ENCODE measurements at places on chromosomes 6 and 20.
A peak's percentile ranks its signal among the peaks of the same experiment; 100 is the strongest.

DNA sequence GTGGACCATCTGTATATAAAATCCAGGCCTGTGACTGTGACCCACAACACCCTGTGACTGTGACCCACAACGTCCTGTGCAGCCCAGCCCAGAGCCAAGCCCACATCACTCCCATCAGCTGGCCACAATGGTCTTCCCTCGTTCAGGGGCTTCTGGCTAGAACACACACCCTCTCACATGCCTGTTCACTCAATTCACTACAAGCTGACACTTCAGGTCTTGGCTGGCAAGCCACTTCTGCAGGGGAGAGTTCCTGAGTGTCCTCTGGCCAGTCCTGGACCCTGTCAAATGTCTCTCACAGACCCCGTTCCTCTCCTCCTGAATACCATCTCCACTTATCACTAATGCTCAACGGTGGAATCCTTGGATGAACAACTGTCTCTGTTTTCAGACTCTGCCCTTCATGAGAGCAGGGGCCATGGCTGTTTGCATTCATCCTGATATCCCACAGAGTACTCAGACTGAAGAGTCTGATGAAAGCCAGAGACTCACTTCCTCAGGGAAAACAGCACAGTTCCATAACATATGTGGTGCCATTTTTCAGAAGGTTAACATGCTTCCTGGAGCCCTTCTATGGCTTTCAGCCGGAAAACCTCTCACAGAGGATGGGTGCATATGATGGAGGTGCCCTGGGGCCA is 56.0 kb downstream of the MYH7B start:
- no peak for DNase-seq

GRCh38 chr6:70592391-70593117 is 25.8 kb downstream of the SDHAF4 start:
- DNase-seq = no peak

- DNase-seq = no peak
Observed at GRCh38 chr6:47456536-47456975, 21.0 kb upstream of the CD2AP start.

DNA sequence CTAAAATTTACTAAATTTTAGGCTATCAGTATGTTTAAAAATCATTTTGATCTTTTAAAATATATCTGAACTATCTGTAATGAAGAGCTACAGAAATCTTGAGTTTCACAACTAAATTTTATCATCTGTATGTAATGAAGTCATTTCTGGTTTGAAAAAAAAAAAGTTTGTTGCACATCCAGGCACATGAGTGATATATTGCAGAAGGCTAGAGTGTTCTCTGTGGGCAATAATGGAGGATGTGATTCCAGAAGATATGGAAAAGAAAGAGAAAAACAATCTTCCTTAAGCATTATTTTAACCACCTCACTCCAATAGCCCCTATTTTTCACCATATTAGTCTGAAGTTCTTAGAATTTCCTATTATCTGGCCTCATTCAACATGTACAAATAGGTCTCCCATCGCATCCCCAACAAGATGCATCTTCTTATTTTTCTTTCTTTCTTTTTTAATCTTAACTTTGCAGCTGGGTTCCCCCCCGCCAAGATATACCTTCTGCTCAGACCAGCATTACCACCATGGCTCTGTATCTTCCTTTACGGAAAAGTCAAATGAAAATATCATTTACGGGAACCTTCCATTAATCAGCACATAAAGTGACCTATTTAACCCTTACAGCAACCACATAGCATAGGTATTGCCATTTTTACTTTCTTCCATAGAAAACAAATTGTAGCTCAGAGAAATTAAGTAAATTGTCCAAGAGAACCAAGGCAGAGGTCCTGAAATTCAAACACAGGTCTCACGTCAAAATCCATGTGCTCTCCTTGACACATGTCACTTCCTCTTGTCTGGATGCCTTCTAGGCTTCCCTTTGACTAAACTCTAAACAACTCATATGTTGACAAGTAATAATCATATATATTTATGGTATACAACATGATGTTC is 116.9 kb downstream of the KIF13A start:
- DNase-seq = no peak

DNA sequence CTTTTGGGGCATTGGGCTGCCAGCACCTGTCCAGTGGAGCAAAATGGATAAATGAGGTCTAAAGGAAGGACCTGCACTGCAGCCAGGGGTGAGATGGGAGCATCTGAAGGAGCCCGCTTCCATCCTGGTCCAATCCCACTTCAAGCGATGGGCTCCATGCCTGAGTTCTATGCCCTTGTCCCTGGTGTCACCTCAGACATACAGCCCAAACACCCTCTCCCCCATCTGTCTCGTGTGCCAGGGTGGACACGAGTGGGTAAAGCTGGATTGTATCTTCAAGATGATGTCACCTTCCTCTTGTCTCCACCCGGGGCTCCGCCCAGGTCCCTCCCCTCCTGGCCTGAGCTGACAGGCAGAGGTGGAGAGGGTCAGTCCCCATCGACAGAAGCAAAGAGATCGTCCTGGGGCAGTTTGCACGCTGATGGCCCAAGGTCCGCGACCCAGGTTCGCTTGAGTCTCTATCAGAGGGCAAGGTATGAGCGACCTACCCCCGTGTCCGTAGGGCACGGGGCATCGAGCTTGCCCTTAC is 544 bp downstream of the SMIM29 start:
- peak; percentile 59 for DNase-seq

DNA sequence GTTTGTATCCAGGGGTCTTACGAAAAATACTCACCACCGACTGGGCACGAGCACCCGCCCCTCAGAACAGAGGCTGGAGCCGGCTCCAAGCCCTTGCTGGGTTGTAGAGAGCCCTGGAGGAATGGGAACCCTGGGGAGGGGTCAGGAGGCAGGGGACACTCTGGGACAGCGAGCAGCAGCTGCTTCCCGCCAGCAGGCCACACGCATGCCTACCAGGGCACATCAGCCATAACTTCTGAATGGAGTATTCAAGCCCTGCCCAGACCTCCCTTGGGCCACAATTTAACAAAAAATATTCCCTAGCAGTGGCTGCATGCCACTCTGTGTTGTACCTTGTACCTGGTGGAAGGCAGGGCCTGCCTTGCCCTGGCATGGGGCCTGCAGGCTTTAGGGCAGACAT is 31.6 kb upstream of the CD93 start:
- DNase-seq = no peak

DNA sequence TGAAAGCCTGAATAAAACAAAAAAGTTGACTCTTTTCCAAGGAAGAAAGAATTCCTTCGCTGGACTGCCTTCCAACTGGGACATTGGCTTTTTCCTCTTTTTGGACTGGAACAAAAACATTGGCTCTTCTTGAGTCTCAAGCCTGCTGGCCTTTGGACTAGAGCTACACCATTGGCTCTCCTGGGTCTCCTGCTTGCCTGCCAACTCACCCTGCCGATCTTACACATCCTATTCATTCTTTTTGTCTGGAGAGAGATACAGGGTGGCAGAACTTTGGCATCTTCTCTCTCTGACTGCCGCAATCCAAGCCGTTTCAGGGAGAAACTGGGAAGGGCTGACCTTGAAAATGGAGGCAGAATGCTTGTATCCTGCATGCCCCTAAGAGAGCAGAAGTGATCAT is 20.2 kb downstream of the DDO start:
- no peak for DNase-seq

GRCh38 chr20:24816907-24817306 is 132.2 kb upstream of the CST7 start:
- DNase-seq = no peak

- peak; percentile 32 for DNase-seq
Observed at GRCh38 chr6:89792881-89793280, 26.7 kb downstream of the MDN1 start.

GRCh38 chr6:18388271-18388670 is 1.1 kb downstream of the RNF144B start:
- DNase-seq = peak; percentile 41

- no peak for DNase-seq
Observed at GRCh38 chr6:136880748-136881460, 41.2 kb upstream of the SLC35D3 start.

DNA sequence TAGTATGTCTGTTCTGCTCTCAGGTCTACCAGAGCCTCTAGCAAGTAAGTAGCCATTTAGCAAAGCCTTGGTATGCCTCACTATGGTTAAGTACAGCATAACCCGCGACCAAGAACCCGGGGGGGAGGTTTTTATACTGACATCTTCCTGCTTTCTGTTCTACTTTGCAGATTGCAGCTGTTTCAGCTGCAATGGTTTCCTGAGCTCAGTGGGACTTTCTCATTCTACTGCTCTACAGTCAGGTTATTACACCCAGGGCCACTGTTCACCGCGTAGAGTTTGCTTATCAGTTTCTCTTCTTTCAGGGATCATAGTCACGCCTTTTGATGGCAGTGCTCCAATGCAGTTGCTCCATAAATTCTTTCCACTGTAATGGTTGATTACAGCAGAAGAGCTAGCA is 631.3 kb downstream of the TFAP2A start:
- no peak for DNase-seq

DNA sequence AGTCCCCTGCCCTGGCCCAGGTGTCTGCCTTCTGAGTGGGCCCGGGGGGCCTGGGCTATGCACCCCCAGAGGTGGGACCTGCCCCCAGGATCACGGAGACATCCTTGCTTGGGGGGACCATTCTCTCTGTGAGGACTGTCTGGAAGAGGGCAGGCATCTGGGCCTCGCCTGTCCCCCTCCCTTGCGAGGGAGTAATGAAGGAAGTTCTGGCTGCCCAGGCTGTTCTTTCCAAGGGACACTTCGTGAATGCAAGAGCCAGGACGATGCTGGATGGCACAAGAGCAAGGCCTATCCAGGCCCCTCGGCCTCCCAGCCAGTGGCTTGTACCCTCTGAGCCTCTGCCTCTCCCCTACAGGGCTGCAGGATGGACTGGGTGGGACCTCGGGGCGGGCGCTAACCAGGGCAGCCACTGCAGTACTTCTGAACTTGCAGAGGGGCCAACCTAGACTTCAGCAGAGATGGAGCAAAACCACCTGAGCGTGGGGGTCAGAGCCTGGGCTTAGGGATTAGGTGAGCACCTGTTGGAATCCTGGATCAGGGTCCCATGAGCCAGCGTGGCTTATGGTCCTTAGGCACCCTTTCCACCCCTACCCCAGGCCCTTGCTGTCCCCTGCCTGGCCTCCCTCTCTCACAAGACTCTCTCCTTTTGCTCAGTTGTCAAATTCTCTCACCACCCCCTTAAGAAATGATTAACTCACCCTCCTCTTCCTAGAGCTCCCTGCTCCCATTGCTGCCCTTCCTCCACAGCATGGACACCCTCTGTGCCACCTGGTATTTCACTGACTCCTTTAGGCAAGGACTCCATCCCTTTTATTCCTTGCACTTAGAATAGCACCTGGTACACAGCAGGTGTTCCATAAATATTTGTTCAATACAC is 53.2 kb downstream of the CTCFL start:
- no peak for DNase-seq

DNA sequence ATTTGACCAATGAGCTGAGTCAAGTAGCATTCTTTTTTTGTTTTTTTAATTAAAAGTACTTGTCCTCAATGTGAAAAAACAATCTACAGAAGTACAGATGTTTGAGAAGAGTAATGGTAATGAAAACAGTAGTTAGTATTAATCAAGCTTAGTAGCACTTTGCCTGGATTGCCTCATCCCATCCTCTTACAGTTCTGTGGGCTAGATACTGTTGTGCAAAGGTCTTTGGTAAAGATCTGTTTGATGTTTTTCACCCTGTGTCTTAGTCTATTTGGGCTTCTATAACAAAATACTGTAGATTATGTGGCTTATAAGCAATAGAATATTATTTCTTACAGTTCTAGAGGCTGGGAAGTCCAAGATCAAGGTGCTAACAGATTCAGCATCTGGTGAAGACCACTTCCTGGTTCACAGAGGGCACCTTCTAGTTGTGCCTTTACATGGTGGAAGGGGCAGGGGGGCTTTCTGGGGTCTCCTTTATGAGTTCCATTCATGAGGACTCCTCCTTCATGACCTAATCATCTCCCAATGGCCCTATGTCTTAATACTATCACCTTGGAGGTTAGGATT is 84.3 kb downstream of the SHLD1 start:
- DNase-seq = no peak

DNA sequence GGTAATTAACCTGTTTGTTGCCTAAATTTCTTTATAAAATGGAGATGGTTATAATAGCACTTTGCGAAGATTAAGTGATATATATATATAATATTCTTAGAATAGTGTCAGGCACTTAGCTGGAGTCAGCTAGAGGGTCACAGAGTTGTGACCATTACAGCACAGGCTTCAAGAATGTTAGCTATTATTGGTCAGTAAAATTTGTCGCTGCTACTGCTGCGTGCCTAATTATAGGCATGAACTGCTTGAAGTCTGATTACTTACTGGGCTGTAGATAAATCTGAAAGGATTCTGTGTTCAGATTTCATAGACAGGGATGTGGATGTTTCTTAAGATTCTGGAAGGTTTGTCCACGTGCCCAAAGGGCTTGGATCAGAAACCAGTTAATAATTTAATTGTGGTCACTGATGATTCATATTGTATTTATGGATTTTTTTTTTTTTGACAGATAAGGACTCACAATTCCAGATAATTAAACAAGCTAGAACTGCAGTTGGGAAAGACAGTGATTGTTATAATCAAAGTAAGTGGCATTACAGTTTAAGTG is 4.7 kb downstream of the SNRNP48 start:
- no peak for DNase-seq

- no peak for DNase-seq
Observed at GRCh38 chr6:56483929-56484328, 158.8 kb downstream of the DST start.

- no peak for DNase-seq
Observed at GRCh38 chr6:145899915-145900569, 64.1 kb downstream of the SHPRH start.

- no peak for DNase-seq
Observed at GRCh38 chr20:31837896-31838397, 7.5 kb downstream of the FOXS1 start.

DNA sequence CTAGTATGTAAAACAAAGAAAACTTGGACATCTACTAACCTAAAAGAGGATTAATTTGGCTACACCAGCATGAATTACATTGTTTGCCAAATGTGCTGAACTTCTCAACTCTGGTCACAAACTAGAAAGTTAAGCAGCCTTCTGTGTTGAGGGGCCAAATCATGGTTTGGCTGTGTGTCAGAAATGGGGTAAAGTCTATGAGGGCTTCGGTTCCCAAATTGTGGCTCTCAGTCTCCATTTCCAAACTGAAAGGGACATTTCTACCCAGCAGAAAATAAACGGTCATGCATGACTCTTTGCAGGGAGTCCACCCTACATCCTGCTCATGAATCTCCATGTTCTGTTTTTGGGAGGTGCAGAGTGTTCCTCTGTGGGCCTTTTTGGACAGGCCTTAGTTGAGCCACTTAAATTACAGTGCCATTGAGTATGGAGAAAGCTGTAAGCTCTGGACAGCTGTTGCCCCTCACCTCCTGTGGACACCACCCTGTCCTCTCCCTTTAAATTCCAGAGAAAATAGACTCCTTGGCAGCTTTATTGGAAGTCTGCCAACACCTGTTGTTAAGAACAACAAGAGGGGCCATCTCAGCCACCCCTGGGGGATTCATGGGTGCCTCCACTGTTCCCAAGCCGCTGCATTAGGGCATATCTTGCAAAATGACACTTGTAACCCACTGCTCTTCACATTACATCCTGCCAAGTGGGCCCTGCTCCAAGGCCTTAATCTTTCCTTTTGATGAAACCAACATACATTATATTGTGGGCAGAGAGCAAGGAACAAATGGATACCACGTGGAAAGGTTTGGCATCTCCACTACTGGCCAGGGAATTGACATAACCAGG is 27.5 kb upstream of the SNRPC start:
- DNase-seq = no peak

- no peak for DNase-seq
Observed at GRCh38 chr20:64162239-64162910, 1.9 kb upstream of the MYT1 start.

All from adipocyte (in vitro differentiated cells).